HT-29 (cell line): ENCODE measurements at places on chromosomes 1 and 21.
A peak's percentile ranks its signal among the peaks of the same experiment; 100 is the strongest.

DNA sequence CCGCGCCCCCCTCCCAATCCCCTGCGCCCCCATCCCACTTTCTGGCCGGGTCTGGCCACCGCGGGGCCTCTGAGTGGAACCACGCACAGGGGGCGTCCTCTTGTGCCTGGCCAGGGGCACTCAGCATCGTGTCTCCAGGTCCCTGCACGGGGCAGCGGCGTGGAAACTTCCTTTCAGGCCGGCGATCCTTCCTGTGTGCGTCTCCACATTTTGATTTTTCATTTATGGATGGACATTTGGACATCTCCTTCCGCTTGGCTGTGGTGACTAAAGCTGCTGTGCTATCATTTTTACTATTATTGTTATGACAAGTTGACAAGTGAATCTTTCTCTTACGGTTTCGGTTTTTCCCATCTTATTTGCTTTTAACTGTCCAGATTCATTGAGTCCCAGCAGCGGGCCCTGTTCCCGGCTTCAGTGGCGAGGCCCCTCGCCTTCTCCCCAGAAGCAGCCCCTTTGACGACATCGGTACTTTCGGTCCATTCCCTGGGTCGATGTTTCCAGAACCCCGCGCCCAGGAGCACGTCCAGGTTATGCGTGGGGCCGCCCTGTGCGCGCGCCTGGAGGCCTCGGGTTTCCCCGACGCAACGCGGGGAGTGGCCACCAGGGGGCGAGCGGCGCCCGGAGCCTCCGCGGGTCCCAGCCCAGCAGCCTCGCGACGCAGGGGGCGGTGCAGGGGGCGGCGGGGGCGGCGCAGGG, 12.4 kb upstream of the SLC19A1 start:
- peak; percentile 41 for DNase-seq

- no peak for DNase-seq
These were observed 162.3 kb downstream of the FMN2 start for GRCh38 chr1:240254006-240254405.

- DNase-seq = no peak
These were observed 22.5 kb downstream of the WNT3A start for GRCh38 chr1:228029281-228029680.

DNA sequence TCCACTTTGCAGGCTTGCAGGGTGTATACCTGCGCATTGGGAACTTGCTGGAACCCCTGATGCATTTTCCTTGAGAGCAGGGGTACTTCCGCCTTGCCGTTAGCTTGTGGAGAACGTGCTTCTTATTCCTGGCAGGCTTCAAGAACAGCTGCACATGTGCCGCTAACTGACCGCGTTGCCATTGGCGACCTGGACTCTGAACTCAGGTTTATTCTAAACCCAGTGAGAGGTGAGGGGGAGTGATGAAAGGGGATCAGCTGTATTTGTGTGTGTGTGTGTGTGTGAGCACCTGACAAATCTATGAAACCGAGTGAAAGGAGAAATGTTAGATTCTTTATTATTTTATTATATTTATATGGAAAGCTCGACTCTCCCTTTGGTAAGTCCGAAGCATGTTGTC, 128.6 kb downstream of the HUNK start:
- no peak for DNase-seq

- DNase-seq = no peak
These were observed 16.0 kb upstream of the LRRC7 start for GRCh38 chr1:69551476-69552324.

GRCh38 chr1:27570356-27570755, 33.6 kb downstream of the AHDC1 start:
- no peak for DNase-seq

DNA sequence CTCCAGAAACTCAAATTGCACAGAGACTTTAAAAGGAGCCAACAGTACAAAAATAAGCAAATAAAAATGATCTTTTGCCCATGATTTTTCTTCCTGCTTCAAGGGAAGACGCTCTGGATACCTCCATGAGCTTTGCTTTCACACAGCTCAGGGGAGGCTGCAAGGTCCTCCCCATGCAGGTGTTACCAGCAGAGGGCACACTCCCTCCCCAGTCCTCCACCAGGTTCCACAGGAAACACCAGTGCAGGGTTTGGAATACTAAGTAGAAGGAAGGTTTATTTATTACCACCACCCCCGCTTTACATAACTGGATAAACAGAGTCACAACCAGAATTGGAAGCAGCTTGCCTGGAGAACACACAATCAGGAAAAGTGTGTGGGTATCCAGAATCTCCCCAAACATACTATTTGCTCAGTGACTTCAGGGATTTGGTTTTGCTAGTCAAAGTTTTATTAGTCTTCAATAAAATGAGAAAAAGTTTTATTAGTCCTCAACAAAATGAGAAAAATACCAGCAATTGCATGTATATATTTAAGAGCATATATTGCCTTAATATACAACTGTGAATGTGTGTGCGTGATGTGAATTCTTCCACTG, 37.3 kb downstream of the HSD3B1 start:
- peak; percentile 47 for DNase-seq

DNA sequence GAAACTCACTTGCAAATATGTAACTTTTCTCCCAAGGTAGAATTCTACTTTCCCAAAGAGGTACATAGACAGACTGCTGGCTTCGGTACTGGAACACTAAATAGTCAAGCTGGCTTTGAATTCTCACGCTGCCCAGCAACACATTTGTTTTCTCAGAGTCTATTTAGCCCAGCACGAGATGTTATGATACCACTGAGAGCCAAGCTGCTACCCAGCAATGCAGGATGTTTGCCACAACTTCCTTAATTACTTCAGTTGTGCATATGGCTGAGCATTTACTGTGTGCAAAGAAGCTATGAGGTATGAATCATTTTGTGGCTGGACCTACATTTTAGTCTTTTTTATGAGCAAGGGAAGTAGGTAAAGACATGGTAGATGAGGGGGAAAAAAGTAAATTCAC, 793.2 kb downstream of the PLA2G4A start:
- no peak for DNase-seq

- peak; percentile 71 for DNase-seq
These were observed 64.9 kb downstream of the RGS13 start for GRCh38 chr1:192700834-192701271.

DNA sequence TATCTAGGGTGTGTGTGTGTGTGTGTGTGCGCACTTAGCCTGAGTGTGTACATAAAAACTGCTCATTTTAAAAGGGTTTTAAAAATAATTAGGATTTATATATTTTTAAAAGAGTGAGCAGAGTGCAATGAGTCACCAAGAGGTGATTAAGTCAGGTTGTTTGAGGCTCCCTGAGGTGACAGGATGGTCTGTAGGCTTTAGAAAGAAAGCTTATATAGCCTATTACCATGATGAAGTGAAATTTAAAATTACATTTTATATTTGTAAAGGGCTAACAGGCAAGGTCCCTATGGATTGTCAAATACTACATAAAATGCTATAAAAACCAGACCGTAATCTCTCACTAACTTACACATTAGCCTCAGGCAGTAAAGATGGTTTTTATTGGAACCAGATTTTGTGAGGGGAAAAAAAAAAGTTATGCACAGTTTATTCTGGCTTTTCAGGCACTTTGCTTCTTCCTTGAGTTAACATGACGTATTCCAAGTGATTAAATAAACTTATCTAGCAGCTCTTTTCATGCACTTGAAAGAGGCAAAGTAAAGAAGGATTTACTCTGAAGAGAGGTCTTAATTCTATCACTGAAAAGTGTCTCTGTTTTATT, 711.7 kb upstream of the PTBP2 start:
- no peak for DNase-seq

DNA sequence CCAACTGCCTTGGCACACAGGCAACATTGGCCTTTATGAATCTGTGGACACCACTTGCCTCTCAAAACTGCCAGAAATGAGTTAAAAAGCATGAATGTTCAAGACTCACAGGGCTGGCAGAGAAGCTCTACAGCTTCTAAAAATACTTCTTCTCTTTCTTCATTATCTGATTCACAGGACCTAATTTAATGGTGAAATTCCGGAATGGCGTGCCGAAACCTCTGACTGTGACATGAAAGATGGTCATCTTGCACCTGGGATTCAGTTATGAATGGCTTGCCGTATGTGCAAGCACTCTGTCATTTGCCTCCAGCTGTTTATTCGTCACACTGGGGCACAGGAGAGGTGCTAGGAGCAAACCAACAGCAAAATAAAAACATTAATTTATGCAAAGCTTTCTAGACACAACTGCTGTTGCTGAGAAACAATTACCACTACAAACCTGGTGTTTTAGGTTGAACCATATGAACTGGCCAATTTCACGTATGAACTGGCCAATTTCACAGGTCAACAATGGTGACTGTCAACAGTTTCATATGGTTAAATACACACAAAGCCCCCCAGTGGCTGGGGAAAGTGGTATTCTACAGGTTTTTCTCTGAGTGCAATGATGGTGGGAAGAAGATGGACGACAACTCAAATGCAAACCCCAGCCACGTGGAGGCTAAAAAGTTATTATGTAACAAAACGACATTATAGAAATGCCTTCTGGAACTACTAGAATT, 648.3 kb downstream of the KIF26B start:
- DNase-seq = no peak

GRCh38 chr1:245773344-245773743, 618.6 kb downstream of the KIF26B start:
- DNase-seq = no peak

DNA sequence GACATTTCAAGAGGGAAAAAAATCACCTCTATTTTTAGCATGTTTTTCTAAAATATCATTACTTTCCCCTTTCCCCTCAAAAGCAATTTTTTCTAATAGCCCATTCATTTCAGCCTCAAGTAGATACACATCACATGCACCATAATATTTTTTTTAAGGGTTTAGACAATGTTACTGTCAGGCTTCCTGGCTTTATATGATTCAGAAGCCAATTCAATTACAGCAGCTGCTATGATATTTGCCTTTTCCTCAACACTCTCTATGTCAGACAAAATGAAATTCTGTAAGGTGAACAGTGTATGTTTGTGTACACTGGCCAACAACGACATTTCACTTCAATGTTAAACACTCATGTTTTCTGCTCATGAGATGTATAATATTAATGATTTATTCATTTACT, 46.5 kb downstream of the OMA1 start:
- DNase-seq = no peak

DNA sequence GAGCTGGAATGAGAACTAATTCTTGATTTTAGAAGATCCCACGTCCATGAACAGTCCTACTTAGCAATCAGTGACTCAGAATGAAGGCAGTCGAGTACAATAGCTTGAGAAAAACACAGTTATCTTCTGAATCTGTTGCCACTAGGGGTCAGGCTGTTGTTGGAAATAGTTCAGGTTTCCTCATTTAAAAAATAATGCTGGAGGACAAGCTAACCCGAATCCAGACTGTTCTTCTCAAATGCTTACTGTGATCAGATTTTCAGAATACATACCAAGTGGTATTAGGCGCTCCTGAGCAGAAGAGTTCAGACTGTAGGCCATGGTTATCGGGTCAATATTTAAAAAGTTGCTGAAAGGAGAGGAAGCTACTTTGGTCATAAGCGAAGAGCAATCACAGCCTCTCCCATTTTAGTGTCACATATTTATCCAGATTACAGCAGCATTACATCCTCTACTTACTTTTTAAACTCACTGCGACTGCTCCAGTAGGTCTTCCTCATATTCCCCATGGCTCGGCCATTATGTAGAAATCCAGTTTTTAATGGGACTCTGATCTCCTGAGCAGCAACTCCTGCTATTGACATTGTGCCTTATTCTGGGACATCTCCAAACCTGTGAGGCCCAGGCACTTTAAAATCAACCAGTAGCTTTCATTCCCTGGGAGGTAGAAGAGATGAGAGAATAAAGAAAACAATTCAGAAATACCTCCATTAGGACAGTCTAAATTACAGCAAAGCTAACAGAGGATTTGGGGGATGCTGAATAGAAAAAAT, 10.9 kb downstream of the ERRFI1 start:
- peak; percentile 91 for DNase-seq

DNA sequence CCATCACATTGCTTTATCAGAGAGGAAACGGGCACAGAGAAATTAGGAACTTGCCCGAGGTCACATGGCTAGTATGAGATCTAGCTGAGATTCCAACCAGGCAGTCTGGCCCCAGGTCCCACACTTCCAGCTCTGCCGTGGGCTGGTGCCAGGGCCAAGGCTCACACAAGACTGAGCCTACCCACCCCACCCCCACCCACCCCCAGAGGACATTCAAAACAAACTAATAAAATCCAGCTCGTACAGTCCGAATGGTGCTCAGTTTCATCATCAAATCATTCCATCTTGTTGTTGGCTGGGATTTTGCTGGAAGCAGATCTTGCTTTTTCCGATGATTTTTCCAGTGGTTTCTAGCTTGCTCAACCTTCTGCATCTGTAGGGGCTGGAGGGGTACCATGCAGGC, 27.9 kb downstream of the MATN1 start:
- DNase-seq = no peak

DNA sequence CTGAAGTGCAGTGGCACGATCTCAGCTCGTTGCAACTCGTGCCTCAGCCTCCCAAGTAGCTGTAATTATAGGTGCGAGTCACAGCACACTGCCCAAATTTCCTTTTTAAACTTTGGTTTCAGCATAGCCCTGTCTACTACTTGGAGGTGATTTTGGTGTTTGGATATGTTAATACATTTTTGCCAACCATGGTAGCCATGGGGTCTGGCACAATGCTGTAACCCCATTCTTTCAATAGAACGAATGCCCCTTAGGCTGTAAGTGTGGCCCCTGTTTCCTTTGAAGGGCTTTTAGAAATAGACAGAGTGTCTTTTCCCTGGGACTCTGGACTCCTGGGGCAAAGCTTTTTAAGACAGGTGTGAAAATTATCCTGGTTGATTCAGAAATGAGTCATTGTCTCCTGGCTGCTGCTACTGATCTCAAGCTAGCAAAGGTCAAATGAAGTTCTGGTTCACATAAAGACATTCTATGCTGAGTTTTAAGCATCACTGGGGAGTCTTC, 141.1 kb upstream of the RUNX1 start:
- DNase-seq = no peak

GRCh38 chr1:184781941-184782340, 27.3 kb upstream of the EDEM3 start:
- DNase-seq = no peak

DNA sequence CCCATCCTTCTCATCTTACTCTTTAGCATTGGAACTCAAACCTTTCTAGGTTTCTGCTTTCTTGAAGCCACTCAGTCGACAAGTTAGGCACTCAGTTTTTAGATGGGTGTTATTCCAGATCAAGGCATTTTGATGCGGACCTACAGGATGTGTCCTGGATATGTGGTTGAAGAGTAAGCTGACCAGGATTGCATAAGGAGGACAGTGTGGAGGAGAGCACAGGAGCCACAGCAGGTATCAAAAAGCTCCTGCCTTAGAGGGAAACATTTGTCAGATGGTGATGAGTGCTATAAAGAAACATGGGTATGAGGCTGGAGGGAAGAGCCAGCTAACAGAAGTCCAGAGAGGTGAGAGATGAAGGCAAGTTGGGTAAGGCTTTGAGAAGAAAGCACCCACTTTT, 33.9 kb upstream of the OPRD1 start:
- no peak for DNase-seq

GRCh38 chr1:23556635-23557470, 2.4 kb downstream of the ID3 start:
- DNase-seq = no peak

DNA sequence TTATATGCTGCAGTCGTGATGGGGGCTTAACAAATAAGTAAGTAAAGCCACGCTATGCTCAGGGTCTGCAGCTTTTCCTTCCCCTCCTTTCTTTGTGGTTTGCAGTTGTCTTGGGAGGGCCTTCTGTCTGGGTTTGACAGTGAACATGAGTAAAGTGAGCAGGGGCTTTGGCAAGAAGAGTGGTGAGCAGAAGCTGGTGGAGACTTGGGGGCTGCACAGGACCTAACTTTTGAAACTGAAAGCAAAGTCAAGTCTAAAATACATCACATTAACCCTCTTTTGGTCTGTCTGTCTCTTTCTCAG, 368.6 kb upstream of the VAMP3 start:
- DNase-seq = no peak
